Amniotic stem cell (primary cell): ENCODE measurements at places on chromosomes 13 and 19.

DNA sequence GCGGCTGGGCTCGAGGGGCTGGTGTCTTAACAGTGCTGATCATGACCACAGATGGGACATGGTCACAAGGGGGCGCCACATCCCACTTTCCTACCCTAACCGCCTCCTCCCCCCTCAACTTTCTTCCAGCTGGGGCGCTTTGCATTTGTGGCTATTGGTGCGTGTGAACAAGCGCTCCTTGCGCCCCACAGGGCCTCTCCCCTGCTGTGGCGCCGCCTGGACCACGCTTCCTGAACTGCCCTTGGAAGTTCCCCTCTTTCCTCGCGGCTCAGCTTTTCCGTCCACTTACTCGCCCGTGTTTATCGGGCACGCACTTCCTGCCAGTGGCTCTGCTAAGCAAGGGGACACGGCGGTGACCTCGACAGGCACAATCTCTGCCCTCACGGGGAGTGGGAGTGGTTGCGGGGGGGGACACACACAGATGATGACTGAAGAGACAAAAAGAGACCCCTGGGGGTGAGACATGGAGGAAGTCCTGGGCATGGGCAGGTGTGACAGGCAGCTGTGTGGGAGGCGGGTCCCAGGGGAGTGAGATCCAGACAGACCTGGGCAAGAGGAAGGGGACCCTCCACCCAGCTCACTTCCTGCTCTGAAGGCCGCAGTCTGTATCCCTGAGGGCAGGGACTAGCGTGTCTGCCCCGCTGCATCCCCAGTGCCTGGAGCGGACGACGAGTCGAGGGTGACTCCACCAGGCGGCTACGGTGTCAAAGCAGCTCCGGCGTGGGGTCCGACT is 40.3 kb downstream of the ZNF787 start:
- peak; percentile 54 for DNase-seq

DNA sequence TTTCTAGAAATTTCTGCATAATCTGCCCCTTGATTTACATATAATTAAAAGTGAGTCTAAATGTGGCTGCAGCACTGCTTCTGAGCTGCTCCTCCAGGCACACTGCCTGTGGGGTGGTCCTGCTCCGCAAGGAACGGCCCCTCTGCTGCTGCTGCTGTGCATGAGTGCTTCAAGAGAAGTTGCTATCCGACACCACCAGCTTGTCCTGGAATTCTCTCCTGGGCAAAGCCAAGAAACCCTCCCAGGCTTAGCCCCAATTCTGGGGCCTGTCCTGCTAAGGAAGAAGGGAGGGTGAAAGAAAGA is 7.5 kb upstream of the PDCD5 start:
- no peak for DNase-seq

- DNase-seq: no peak
Observed at GRCh38 chr19:29492769-29493168, 33.0 kb upstream of the VSTM2B start.

GRCh38 chr13:48682436-48682835 is 28.7 kb downstream of the CYSLTR2 start:
- no peak for DNase-seq

- DNase-seq: no peak
Observed at GRCh38 chr13:20119960-20120359, 40.9 kb downstream of the GJA3 start.

- DNase-seq: no peak
Observed at GRCh38 chr19:51079481-51080110, 3.1 kb downstream of the KLK14 start.

- no peak for DNase-seq
Observed at GRCh38 chr19:10521461-10522171, 4.4 kb upstream of the S1PR5 start.

- no peak for DNase-seq
Observed at GRCh38 chr19:491146-491741, 5.0 kb upstream of the MADCAM1 start.

- DNase-seq: no peak
Observed at GRCh38 chr19:3981736-3982681, 3.3 kb downstream of the EEF2 start.

GRCh38 chr19:38538793-38539528 is 78.8 kb downstream of the MAP4K1 start:
- DNase-seq: no peak
